ENCODE measurements at places on chromosomes 6 and 20. TPM values are rescaled to one million over a fixed set of nuclear protein-coding genes. Genes with fewer than 3 reads are reported as not detected.
A peak's percentile ranks its signal among the peaks of the same experiment; 100 is the strongest.

RBBP9 gene
- polyA plus RNA-seq, result 4.2 TPM

DHX35 gene
- polyA plus RNA-seq, result 11.6 TPM

CDSN gene
- polyA plus RNA-seq, result 0.11 TPM

STK35 gene
- polyA plus RNA-seq, result 7.8 TPM

SRMS gene
- polyA plus RNA-seq, result not detected

LY6G6C gene
- 0.18 TPM for polyA plus RNA-seq

- DNase-seq, result no peak
Measured at GRCh38 chr6:91476000-91476399, 889.1 kb upstream of the MAP3K7 start.

GRCh38 chr20:3168079-3168828 is 5.1 kb downstream of the LZTS3 start:
- peak; percentile 64 for DNase-seq

DNA sequence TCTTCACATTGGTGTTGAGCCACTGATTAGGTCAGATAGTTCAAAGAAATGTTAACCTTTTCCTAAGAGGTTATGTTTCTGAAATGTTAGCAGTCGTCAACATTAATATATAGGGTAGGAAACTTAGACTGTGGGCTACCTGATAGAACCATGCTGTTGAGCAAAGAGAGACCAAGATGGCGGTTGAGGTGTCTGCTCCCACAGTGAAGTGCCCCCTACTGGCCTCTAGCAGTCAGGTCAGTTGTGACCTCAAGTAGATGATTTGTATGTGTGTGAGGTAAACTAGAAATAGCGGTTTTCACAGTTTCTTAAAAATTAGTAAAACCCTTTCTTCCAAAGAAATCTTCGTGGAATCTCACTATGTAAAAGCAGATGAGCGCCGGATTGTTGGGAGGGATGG is 40.3 kb downstream of the MTHFD1L start:
- no peak for DNase-seq

- no peak for DNase-seq
Measured at GRCh38 chr20:9214685-9215084, 145.8 kb downstream of the PLCB4 start.

DNA sequence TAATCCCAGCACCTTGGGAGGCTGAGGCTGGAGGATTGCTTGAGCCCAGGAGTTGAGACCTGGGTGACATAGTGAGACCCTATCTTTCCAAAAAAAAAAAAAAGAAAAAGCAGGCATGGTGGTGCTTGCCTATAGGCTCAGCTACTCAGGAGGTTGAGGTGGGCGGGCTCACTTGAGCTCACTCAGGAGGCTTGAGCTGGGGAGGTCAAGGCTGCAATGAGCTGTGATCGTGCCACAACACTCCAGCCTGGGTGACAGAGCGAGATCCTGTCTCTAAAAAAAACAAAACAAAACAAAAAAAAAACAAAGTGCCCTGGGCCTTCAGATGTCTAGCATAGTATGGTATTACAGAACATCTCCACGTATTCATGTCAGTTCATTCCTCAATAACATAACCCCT is 42.9 kb downstream of the ZFAND3 start:
- DNase-seq, result no peak

GRCh38 chr20:18058661-18059467 is 1.1 kb upstream of the OVOL2 start:
- DNase-seq, result no peak

DNA sequence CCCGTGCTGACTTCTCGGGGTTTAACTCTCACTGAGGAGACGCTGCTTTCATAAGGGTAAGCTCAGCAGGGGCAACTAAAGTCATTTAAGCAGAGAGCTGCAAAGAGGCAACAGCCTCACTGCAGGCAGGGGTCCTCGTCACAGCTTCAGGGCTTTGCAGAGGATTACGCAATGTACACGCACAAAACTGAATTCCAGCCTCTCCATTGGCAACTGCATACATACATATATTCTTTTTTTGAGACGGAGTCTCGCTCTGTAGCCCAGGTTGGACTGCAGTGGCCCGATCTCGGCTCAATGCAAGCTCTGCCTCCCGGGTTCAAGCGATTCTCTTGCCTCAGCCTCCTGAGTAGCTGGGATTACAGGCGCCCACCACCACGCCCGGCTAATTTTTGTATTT is 2.4 kb downstream of the GMEB2 start:
- peak; percentile 32 for DNase-seq

- DNase-seq, result peak; percentile 20
Measured at GRCh38 chr6:157229132-157229618, 94.1 kb downstream of the TMEM242 start.

DNA sequence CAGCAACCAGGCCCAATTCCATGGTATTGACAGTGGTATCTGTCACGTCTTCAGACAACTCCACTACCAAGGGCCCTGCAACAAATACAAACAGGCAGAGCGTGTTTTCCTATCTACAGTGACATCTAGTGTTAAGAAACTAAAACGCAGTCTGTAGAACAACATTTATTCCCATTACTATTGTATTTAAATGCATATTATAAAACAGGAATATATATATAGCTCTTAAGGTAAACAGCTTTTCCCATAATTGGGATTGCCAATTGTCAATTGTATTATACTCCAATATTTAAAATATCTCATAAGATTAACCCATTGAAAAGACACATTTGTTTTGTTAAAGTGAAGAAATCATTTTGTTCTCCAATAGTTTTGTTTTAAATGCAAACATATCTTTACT is 97.2 kb downstream of the KIF16B start:
- no peak for DNase-seq

DNA sequence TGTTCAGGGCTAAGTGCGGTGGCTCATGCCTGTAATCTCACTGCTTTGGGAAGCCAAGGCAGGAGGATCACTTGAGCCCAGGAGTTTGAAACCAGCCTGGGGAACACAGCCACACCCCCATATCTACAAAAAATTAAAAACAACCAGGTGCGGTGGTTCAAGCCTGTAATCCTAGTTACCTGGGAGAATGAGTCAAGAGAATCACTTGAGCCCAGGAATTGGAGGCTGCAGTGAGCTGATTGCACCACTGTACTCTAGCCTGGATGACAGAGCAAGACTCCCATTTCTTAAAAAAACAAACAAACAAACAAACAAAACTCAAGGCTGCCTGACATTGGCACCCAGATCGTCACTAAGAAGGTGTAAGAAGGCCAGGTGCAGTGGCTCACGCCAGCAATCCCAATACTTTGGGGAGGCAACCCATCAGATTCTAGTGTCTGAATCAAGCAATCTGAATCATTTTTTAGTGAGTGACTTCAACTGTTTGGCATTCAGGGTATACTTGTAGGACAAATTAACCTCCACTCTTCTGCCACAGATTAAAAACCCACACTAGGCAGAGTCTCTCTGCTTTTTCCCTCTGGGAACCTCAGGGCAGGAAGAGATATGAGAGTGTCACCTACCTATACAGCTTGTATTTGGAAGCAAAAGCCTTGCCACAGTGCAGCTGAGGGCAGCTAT is 6.1 kb downstream of the PLAGL2 start:
- DNase-seq, result no peak

DNA sequence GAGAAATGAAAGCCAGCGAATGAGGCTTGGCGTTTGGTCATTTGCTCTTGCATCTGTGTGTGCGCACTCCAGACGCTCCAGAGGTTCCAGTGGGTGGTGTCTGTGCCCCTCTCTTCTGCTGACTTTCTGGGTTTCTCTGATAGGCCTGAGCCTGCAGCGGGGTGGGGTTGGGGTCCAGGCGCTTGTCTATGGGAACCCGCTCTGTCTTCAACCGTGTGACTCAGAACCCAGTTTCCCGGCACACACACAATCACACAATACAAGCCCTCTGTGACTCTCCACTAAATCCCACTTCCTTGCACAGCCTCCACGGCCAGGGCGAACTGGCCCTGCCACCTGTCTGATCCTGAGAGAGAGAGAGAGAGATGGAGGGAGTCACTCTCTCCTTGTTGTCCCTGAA is 24.6 kb downstream of the RBM38 start:
- DNase-seq, result no peak

GRCh38 chr6:43890197-43891062 is 120.4 kb downstream of the VEGFA start:
- DNase-seq, result no peak

DNA sequence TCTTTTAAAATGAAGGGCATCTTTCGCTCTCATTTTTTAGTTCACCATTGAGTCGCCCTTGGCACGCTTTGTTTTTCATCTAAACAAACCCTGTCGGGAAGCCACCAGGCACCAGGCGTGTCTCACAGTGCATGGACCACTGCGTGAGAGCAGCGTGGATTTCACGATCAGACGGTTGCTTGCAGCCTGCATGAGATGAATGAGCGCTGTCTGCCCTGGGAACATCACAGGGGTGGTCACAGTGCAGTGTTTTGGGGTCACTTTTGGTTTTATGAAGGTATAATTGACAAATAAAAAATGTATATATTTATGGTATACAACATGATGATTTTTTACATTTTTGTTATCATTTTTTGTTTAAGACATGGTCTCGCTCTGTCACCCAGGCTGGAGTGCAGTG is 61.3 kb downstream of the CDH4 start:
- no peak for DNase-seq

DNA sequence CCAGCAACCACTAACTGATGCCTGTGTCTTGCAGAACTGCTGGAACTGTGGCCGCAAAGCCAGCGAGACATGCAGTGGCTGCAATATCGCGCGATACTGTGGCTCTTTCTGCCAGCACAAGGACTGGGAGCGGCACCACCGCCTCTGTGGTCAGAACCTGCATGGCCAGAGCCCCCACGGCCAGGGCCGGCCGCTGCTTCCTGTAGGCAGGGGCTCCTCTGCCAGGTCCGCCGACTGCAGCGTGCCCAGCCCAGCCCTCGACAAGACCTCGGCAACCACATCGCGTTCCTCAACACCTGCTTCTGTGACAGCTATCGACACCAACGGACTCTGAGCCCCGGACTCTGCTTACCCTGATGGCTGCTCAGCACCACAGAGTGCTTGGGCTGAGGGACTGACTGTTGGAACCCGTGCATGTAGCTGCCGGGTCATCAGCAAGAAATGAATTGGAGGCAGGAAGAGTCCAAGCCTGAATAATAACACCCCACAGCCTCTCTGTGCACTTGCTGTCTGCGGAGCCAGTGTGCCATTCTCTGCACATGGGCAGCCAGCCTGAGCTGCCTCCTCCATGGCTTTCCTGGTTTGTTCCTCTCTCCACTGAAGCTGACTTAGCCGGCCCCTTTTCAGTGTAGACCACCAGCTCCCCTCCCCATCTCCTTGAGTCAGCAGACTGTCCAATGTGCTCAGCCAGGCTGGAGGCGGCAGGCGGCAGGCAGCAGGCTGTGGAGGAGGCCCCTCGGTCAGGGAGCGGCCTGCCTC is 17.6 kb upstream of the C20orf144 start:
- DNase-seq, result no peak

DNA sequence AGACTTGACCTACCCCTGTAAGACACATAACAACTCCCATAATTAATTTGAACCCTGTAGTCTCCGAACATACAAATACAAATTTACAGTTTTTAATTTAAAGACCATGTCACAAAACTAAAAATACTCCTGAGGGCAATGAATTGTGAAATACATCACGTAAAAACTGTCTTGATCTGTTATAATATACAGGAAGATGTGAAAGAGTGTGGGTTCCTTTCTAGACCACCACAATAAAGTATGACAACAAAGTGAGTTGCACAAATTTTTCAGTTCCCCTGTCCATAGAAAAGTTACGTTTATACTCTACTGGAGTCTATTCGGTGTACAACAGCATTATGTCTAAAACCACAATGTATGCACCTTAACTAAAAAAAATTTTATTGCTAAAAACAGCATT is 11.0 kb upstream of the BLOC1S5 start:
- no peak for DNase-seq

- no peak for DNase-seq
Measured at GRCh38 chr6:31285486-31285885, 13.6 kb upstream of the HLA-C start.

DNA sequence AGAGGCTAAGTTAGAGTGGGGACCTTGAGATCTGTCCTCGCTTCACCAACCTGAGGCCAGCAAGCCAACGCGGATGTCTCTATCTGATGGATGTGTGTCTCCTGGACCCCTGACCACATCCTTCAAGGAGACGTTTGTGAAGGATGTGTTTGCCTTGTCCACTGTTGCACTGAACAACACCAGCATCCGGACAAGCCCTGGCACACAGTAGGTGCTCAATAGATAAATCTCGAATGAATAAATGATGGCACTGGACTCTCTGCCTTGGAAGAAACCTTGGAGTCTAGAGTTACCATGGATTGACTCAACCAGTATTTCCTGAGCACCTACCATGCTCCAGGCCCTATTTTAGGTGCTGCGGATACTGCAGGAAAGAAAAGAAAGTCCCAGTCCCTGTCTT is 97.7 kb upstream of the PTPN1 start:
- DNase-seq, result no peak

GRCh38 chr20:62117362-62117646 is 5.0 kb upstream of the LSM14B start:
- no peak for DNase-seq

DNA sequence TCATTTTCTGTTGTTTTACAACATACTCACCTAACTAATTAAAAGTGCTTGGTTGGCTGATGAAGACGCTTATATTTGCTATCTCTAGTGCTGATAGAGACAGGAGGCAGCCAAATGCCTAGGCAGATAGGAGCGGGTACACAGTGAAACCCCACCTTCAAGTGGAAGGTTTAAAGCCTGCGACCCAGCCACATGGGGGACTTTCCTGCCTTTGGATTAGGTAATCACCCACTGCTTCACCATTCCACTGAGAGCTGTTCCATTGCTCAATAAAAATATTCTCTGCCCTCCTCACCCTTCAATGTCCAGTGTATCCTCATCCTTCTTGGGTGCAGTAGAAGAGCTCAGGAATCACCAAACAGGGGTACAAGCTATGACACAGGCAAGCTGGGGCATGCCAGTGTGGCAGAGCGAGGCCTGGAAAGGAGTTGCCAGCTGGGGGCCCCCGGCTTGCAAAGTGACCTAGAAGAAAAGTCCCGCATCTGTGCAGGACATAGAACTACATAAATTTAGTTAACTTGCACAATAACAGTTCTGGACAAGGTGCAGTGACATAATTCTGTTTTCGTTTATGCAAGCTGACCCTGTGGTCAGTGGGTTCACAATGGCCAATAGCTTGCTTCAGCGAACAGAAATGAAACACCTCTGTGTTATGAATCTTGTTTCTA is 112.0 kb upstream of the MLIP start:
- DNase-seq, result no peak

DNA sequence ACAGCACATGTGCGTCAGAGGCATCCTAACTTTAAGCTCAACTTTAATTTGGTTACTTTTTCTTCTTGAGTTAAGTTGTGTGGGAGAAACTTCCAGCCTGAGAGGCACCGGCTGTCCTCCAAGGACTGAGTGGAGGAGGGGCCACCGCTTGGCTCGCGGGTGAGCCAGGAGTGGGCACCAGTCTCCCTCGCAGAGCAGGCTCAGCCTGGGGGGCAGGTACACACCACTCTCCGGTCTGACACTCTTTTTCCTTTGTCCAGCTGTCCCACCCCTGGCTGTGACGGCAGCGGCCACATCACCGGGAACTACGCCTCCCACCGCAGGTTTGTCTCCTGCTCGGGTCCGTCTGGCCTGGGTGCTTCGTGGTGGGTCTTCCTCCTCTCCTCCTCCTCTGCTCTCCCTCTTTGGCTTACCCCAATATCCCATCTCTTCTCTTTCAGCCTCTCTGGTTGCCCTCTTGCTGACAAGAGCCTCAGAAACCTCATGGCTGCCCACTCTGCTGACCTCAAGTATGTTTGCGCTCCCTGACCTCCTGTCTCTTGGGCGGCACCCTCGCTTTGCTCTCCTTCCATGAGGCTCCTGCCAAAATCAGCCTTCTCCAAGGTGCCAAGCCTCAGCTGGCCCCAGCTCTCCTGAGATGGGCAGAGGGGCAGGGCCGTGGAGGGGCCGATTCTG is 32.6 kb upstream of the PCMTD2 start:
- DNase-seq, result peak; percentile 43

Measured in right cardiac atrium (tissue), 5 donors.